ENCODE measurements at places on chromosomes 3 and 15.

GRCh38 chr15:99076555-99077308, 28.1 kb upstream of the SYNM start:
- DNase-seq, result peak; percentile 23

GRCh38 chr3:141052201-141053069, 1.3 kb downstream of the SPSB4 start:
- DNase-seq, result no peak

DNA sequence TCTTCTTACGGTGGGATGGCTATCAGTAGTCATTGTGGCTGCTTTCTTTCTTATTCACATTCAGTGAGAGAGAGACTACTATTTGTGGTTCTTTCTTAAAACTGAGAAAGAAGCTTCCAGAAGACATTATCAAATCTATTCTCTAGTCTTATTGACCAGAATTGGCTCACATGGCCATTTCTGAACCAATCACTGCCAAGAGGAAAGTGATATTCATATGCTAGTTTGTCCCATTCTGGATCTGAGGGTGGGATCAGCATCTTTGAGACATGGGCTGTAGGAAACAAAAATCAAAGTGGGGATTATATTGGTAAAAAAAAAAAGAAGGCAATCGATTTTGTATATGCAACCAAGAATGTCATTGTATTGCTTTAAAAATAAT, 106.4 kb upstream of the RASGRP1 start:
- no peak for DNase-seq

DNA sequence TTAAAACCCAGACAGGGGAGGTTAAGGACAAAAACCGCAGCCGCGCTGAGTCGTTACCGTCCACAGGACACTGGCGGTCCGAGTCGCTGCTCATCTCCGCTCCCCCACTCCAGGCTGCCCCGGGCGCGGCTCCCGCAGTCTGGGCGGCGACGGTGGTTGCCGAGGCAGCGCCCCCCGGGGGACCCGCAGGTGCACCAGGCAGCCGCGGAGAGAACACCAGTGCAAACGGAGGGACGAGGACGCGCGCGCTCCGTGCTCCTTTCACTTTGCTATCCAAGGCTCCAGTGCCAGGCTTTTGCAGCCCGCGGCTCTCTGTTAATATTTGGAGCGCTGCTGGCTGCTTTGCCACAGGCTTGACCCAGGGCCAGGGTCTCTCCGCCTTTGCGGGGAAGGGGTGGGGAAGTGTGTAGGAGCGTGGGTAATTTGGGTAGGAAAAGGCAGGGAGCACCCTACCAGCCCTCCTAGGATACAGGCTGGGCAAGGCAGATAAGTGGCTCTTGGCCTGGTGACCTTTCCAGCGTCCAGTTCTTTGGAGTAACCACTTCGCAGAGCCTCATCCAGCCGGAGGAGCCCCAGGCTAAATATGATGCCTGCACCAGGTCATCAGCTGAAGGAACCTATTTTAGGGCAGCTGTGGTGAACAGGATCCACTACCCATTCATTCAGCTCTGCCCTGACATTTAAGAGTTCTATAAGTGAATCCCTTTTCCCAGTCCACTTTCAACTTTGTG, at the start of gene GADL1:
Gene GADL1, minus strand, starts transcription at position 141 of the 731 bp plus-strand sequence. Its CDS starts 47 bp downstream, at position 94.
- peak; percentile 15 for DNase-seq

- DNase-seq, result no peak
Observed at GRCh38 chr15:64844576-64845145, 2.9 kb downstream of the PLEKHO2 start.

DNA sequence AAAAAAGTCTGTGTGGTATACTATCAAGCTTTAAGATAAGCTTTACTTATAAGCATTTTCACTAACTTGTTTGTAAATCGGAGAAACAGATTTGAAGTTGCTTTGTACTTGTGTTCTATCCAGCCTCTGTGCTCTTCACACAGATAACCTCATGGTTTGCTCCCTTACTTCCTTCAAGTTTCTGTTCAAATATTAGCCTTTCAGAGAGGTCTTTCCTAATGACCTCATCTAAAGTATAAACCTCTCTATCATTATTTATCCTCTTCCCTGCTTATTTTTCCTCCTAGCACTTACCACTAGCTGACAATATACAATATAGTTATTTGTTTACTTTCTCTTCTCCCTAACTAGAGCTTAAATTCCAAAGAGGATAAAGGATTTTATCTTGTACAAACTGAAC, 180.0 kb downstream of the CBLB start:
- DNase-seq, result no peak

GRCh38 chr3:88058306-88058580, 562 bp downstream of the CGGBP1 start:
- no peak for DNase-seq

DNA sequence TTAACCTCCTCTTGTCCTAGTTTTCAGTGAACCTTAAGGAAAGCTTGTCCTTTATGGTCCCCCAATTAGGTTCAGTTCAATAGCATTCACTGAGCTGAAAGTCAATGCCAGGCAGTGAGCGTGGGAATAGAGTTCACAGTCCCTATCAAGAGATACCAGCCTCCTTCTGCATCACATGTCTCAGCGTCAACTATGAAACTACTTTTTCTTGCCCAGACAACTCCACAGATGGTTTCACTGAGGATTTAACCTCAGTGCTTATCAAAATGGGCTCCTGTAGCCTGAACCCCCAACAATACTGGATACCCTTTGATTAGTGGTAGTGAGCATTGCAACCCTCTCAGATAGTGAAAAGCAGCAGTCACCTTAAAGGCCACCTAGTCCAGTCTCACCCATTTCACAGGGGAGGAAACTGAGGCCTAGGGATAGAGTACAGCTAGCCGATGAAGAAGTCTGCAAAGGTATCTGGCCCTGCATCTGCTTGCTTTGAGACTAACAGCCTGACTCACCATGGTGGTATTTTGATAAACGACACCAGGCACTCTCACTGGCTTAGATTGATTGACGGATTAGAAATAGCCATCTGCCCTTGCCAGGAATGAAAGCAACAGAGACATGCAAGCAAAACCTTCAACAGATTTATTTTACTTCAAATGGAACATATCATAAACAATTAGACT, 1.6 kb upstream of the UBA3 start:
- DNase-seq, result no peak

GRCh38 chr3:187919544-187919943, 174.3 kb upstream of the BCL6 start:
- DNase-seq, result no peak

- no peak for DNase-seq
Observed at GRCh38 chr3:61559136-61559731, 2.1 kb upstream of the PTPRG start.

DNA sequence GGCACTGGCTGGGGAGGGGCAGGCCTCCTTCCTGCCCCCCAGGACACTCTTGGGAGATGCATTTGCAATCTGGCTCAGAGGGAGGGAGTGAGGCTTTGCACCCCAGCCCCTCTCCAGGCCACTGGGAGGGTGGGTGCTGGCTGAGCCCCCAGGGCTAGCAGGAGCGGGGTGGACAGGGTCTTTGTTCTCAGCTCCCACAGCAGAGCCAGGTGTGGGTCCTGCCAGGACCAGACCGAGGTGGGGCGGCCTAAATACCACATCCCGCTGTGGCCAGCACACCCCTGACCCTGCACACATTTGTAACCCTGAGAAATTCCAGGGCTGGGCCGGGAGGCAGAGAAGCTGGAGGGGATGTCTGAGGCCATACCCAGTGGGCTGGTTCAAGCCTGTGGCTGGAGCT, 41.0 kb downstream of the STARD5 start:
- DNase-seq, result no peak

- no peak for DNase-seq
Observed at GRCh38 chr3:153003441-153003840, 158.6 kb upstream of the RAP2B start.

GRCh38 chr3:158460926-158461325, 110.1 kb upstream of the MLF1 start:
- DNase-seq, result no peak

- DNase-seq, result no peak
Observed at GRCh38 chr15:39250001-39250400, 330.9 kb upstream of the THBS1 start.

GRCh38 chr15:25990220-25990619, 127.1 kb upstream of the ATP10A start:
- no peak for DNase-seq

DNA sequence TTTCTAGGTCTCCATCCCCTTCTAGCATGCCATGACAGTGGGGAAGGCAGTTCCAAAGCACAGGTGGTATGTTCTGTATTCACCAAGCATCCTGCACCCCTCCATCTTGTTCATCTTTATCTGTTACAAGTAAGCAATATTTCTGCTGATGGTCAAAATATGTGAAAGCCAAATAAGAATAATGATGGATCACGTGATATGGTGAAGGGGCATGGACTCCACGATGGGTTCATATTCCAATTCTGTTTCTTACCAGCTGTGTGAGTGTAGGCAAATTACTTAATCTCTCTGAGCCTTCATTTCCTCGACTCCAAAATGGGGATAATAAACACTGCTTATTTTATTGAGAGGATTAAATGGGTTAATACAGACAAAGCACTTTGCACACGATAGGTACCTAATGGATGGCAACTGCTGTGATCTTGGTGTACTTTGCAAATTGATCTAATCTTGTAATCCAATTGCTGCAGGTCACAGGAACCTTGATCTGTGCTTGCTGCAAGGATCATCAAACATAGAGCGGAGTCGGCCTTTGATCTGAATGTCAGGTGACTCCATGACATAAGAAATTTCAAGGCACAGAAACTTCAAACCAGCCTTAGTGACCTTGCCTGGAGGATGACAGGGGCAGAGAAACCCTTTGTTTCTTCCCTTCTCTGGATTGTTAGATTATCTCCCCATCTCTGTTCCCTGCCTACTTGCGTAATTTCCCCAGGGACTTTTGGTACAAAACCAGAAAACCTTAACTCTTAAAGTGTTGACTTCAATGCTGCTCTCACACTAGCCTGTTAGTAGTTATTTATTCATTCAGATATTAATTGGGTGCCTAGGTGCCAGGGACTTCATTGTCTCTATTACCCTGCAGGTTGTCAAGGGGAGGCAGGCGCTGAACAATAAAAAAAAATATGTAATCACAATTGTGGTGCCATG, 25.8 kb downstream of the SIAH2 start:
- no peak for DNase-seq

DNA sequence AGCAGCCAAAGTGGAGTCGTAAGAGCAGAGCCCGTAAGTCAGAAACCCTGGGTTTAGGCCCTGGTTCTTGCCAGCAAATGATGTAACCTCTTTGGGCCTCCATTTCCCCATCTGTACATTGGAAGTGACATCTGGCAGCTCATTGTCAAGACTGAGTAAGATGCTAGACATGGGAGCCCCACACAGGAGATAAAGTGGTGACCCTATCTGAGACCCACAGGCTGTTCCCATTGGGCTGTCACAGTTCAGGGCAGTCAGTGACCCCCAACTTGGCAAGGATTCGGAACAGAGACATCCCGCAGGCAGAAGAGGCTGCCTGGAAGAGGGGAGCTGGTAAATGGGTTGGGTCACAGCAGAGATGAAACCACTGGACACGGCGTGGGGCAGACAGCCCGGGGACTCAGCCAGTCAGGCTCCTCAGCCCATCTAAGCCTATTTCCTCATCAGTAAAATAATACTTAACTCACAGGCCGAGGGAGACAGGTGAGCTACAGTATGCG, 1.8 kb downstream of the CLN6 start:
- DNase-seq, result no peak

DNA sequence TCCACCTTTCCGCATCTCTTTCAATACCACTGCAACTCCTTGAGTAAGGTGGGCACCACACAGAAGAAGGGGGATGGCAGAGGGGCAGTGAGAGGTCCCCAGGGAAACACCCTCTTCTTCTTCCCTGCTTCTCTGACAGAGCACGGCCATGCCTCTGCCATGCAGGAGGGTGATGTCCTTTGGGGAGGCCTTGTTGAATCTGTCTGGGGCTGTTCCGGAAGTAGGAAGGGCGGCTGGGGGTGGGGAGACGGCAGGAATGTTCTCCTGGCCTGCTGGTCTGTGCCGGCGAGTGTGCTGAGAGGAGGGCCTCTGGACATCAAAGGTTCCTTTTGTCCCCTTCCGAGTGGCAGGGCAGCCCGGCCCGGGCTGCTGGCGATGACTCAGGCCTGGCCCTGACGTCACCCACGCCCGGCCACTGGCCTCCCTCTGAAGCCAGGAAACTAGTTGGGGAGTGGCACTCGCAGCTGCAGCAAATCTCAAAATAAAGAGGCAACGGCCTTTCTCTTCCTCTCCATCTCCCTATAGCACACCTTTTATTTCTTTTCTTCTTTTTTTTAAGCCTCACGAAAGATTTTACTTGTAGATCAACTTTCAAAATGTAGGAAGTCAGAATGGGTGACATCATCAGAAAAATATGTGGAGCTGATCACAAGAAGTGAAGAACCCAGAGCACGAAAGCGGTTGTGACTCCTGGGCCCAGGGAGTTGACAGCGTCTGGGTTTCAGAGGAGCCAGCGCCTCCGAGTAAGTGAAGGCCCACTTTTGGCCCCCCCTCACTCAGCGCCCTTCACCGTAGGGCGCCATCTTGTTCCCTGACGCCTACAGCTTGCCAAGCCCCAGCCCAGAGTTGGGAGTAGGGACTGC, at the start of gene ZBTB38:
Gene ZBTB38, plus strand, starts transcription at position 443 of the 863 bp plus-strand sequence. CDS start 73,885 bp downstream, outside the sequence.
- no peak for DNase-seq

DNA sequence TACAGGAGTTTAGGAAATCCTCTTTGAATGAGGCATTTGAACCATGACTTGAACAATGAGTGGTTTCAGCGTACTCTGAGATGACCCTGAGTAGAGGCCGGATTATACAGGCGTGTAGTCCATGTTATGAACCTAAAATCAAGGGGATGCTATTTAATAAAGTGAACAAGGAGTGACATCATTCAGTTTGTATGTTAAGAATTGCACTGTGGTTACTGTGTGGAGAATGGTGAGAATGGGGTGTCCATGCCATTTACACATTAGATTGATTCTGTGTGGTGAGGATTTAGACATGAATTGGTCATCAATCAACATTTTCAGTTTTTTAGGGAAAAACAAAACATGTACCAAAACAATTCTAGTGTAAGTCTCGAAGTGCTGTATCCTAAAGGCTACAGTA, 65.8 kb downstream of the TPRG1 start:
- no peak for DNase-seq

DNA sequence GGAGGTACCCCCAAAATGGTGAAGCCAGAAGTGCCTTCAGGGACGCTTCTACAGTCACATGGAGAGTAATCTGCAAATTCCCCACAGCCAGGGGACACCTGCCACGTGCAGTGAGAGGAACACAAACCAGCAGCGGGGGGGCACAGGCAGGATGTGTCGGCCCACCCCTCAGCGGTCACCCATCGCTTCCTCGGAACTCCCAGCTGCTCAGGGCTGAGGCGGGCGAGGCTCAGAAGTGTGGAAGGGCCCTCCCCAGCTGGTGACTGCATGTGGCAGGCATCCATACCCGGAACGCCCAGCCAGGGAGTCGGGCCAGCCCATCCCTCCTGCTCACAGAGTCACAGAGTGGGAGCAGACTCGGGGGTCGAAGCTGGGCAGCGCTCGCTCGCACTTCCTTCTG, 63.7 kb downstream of the SLC12A8 start:
- DNase-seq, result no peak

- no peak for DNase-seq
Observed at GRCh38 chr3:33377931-33378330, 62.3 kb downstream of the UBP1 start.

DNA sequence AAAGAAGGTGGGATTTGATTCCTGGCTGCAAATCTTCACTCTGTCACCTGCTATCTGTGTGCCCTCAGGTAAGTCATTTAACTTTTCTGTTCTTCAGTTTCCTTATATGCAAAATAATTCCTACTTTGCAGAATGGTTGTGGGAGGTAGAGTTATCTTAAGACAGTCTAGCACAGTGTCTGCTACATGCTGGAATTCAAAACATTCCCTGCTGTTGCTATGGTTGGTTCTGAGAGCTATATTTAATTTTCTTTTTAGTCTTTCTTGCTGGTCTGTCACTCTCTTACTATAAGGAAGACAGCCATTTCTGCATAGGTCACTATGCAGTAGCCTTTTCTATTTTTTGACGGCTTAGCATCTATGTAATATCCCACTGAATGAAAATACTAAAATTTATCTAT, 4.0 kb upstream of the ADPGK start:
- no peak for DNase-seq

All from stimulated activated CD4-positive, alpha-beta T cell treated with anti-CD3 and anti-CD28 coated beads, Interleukin-4, amount 100 ng/mL, for 1 hour (primary cell).